ENCODE measurements at places on chromosomes 2 and 18.

GRCh38 chr2:139403948-139404347, 623.8 kb upstream of the NXPH2 start:
- no peak for DNase-seq

- DNase-seq = peak; percentile 34
Measured at GRCh38 chr2:109174214-109174613, 45.2 kb downstream of the SH3RF3 start.

DNA sequence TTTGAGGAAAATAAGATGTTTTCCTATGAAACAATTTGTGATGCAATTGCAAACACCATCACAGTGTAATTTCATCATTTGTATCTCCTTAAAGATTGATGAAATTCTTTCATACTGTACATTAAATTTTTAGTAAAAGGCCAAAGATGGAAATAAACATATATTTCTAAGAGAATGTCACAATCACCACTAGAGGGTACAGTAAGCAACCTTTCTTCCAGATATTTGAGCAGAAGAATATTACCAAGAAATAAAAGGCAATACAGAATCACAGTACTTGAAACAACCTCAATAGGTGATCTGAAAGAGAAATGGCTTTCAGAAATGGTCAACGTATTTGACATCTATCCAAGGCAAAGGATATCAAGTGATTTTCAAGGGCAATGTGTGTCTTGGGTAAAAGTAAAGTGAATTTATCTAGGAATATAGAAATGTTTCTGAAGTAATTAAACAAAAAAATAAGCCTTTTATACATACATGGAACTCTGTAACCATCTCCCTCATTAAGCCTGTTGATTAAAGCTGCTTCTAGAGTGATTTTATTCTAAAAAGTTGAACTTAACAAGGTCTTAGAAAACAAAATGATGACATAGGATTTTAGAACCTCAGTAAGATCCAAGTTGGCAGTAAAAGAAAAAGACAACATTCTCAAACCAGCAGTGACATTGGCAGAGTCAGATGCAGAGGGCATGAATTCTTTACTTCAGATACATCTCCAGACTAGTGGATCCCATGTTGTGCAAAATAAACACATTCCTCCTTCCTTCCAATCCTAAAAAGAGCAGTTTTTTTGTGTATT, 90.3 kb upstream of the SESTD1 start:
- peak; percentile 19 for DNase-seq

DNA sequence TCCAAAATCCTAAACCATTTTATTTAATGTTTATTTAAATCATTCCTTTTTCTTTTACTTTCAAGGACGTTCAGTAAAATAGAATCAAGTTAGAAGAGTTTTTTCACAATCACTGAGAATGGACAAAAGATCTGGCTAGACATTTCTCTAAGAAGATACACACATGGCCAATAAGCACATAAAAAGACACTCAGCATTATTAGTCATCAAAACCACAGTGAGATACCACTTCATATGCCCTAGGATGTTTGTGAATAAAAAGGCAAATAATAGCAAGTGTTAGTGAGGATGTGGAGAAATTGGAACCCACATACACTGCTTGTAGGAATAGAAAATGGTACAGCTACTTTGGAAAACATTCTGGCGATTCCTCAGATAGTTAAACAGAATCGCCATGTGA, 76.1 kb downstream of the RHBDD1 start:
- DNase-seq = no peak

GRCh38 chr18:3062798-3063680, 50.1 kb upstream of the LPIN2 start:
- peak; percentile 39 for DNase-seq

GRCh38 chr2:150099805-150100204, 387.7 kb downstream of the RND3 start:
- DNase-seq = no peak

GRCh38 chr18:21316296-21316695, 74.3 kb downstream of the GREB1L start:
- peak; percentile 32 for DNase-seq

- DNase-seq = no peak
Measured at GRCh38 chr2:67524213-67524612, 127.1 kb downstream of the ETAA1 start.

DNA sequence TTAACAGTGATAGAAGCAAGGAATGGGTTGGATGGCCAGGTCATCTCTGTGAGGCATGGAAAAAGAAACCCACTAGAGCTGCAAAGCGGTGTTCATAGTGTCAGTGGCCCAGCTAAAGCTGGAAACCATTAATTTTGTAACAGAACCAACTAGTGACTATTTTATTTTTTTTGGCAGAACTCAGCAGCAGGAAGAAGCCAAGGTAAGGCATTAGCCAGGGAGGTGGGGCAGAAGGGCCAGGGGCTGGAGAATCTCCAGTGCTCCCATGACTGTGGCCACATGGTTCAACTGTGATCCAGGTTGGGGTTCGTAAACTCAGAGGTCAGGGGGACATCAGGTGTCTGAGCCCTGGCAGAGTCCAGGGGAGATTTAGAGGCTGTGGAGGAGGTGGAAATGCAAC, 25.9 kb upstream of the YES1 start:
- peak; percentile 26 for DNase-seq

DNA sequence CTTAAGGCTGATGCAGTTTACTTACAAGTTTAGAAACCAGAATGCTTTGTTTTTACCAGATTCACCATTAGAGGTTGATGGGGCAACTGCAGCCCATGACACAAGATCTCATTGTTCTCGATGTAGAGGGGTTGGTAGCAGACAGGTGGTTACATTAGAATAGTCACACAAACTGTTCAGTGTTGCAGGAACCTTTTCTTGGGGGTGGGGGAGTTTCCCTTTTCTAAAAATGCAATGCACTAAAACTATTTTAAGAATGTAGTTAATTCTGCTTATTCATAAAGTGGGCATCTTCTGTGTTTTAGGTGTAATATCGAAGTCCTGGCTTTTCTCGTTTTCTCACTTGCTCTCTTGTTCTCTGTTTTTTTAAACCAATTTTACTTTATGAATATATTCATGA, 99.4 kb upstream of the IL1R2 start:
- DNase-seq = no peak

- DNase-seq = peak; percentile 45
Measured at GRCh38 chr2:144349674-144350073, 170.2 kb downstream of the ZEB2 start.

GRCh38 chr2:160977376-160977775, 182.9 kb upstream of the TANK start:
- no peak for DNase-seq

DNA sequence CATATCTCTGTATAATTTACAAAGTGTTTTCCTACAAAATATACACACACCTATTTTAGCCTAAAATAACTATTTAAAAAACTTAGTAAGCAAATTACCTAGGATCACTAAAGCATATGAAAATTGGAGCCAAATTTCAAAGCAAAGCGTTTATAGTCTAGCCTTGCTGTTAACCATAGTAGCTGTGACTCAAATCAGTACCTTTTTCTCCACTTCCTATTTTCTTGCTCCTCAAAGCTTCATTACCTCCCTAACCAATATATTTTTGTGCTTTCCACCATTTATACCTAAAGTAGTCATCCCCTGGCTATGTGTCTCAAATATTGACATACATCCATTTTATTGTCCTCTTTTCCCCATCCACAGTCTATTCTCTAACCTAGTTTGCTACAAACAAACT, 73.1 kb downstream of the ERBB4 start:
- no peak for DNase-seq

GRCh38 chr18:29234751-29235150, 1057.8 kb upstream of the CDH2 start:
- DNase-seq = peak; percentile 13

DNA sequence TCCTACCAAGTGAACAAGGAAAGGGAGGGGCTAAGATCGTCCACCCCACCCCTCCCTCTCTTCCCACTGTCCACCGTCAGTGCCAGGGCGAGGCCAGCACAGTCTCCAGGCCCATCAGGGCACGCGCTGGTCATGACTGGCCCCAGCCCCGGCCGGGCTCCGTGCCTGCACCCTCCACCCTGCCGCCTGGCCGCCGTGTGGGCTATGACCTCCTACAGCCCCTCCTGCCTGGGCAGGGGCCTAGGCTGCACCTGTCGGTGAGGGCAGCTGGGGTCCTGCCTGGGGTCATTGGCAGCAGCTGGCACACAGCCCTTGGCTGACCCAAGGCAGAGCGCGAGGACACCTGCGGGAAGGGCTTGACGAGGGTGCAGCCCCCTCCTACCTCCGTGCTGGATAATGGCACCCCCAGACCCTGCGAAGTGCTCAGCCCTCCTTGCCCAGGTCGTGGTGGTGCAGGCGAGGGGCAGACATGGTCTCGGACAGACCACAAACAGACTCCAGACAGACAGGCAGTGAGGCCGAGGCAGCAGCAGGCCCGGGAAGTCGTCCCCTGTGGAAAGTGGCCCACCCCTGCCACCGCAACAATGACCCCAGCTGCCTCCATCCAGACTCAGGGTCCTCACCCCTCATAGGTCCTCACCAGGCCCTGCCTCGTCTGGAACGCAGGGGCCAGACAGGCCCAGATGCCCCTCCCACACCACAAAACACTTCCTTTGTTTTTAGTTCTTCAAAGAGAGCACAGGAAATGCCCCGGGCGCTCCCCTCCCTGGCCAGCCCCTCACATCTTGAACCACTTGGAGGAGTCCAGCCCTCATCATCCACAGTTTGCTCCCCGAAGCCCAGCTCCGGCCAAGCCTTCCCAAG, 43.1 kb upstream of the GPC1 start:
- no peak for DNase-seq

GRCh38 chr2:86778957-86779356, 11.8 kb downstream of the CD8A start:
- no peak for DNase-seq

DNA sequence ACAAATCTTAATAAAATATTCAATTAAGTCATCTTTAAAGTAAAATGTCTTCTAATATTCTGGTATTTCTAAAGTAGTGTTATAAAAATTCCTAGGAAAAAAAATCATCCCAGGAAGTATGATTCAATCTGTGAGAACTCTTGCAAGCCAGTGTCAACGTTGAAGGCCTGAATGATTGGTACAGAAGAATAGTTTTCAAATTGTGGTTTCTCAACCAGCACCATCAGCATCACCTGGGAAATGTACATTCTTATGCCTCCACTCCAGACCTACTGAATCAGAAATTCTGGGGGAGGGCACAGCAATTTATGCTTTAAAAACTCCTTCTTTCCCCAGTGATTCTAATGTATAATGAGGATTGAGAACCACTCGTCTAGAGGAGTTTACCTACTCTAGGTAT, 62.3 kb upstream of the C2orf15 start:
- peak; percentile 8 for DNase-seq

DNA sequence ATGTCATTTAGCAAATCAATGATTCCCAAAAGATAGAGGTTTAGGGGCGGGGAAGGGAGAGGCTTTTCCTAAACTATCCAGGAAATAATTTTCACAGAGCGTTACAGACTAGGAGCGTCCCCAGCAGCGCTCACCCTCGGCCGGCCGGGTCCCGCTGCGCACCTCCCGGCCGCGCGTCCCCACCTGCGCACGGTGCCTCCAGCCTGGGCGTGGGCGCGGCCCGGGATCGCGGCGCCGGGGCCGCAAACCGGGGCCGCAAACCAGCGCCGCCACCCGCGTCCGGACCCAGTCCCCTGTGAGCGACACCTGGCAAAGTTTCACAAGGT, 684 bp upstream of the ZCCHC2 start:
- DNase-seq = no peak

- DNase-seq = no peak
Measured at GRCh38 chr2:201260302-201260800, at the start of gene CASP8. Gene CASP8, plus strand, starts transcription at chr2:201260536. Its CDS starts 5,951 bp downstream, at chr2:201266487.

GRCh38 chr18:79923896-79924585, 27.4 kb downstream of the SLC66A2 start:
- DNase-seq = no peak

DNA sequence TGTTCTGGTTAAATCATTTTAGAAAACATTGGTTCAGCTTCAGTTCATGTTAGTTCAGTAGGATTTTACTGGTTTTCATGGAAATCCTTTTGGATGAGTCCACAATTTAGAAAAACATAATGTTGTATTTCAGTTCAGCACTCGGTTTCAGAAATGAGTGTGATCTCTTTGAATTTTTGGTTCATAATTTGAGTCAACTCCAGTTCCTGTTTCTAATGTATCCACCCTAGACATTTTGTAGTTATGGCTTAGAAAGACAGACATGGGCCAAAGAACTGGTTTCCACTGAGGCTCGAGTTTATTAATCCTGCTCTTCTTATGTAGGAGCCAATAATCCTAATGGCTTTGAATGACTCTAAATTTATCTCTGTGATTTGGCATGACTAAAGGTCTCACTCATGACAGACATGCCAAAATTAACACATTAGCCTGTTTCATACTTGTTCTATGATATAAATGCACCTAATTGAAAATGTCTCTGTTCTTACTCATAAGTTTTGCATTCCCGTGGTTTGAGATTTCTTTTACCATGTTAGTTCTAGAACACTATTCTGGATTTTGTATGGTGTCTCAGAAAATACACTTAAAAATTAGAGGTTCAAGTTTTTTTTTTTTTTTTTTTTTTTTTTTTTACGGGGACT, 82.3 kb upstream of the SPRED2 start:
- DNase-seq = no peak

DNA sequence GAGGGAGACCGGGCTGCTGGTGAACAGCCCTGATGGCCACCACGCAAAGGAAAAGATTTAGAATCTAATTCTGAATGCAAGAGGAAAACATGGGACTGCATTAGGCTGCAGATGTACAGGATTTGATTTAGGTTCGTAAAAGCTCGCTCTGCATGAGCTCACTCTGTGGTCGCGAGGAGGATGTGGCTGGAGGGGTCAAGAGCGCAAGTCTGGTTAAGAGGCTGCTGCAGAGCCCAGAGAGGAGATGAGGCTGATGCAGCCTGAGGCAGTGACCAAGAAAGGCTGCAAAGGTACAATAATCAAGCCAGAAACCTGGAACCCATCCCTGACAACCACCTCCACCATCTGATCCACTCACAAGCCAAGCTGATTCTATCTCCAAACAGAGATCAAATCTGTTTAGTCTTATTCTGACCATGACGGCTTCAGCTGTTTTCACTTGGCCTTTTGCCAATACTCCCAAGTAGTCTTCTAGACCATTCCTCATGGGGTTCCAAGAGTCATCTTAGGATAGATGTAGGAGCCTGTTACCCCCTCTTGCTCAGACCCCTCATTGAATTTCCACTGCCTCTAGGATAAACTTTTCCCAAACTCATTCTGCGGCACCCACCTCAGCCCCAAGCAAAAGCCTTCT, 58.9 kb upstream of the ARL4C start:
- DNase-seq = peak; percentile 38

DNA sequence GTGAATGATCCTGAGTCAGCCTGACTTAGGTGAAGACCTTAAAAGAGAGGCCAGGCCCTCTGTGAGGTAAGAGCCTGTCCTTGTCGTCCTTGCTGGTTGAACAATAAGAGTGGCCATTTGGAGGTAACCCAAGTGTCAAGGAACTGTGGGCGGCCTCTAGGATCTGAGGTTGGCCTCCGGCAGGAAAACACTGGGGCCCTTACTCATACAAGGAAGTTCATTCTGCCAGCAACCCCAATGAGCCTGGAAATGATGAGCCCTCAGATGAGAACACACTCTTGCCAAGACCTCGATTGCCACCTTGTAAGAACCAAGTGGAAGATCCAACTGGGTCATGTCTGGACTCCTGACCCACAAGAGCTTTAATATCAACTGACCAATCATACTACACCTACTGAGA, 95.5 kb upstream of the LRATD1 start:
- no peak for DNase-seq
